Osteoblast (primary cell): ENCODE measurements at places on chromosomes 4 and X.

GRCh38 chr4:4327652-4328121 lies 37.6 kb downstream of the ZBTB49 start:
- peak; percentile 89 for DNase-seq

DNA sequence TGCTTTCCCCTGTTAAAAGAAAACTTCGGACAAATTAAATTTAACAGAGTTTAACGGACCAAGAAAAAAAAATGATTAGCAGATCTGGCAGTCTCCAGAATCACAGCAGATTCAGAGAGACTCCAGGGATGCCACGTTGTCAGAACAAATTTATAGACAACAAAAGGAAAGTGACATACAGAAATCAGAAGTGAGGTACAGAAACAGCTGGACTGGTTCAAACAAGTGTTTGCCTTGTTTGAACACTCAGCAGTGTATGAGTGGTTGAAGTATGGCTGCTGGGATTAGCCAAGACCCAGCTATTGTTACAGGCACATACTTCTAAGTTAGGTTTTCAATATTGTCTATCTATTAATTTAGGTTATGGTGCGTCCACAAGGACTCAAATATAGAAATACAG lies 19.1 kb downstream of the PIR start:
- DNase-seq, result no peak

DNA sequence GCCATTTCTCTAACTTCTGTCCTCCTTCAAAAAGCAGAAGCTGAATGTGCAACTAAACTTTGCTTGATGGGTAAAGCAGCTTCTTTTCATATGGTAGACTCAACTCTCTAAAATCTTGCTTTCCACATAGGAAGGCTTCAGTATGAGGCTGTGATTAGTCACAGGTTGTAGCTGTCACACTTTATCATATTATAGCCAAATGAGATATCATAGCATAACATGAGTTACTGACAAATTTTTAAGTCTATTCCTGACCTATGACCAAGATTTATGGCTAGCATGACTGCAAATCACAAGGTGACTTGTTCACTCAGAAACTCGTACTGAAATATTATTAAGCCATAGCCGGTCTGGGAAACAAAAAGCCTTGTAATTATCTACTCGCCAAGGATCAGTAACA lies 998.6 kb downstream of the RPA4 start:
- no peak for DNase-seq

GRCh38 chr4:123843137-123843536 lies 446.5 kb downstream of the SPRY1 start:
- DNase-seq, result no peak

DNA sequence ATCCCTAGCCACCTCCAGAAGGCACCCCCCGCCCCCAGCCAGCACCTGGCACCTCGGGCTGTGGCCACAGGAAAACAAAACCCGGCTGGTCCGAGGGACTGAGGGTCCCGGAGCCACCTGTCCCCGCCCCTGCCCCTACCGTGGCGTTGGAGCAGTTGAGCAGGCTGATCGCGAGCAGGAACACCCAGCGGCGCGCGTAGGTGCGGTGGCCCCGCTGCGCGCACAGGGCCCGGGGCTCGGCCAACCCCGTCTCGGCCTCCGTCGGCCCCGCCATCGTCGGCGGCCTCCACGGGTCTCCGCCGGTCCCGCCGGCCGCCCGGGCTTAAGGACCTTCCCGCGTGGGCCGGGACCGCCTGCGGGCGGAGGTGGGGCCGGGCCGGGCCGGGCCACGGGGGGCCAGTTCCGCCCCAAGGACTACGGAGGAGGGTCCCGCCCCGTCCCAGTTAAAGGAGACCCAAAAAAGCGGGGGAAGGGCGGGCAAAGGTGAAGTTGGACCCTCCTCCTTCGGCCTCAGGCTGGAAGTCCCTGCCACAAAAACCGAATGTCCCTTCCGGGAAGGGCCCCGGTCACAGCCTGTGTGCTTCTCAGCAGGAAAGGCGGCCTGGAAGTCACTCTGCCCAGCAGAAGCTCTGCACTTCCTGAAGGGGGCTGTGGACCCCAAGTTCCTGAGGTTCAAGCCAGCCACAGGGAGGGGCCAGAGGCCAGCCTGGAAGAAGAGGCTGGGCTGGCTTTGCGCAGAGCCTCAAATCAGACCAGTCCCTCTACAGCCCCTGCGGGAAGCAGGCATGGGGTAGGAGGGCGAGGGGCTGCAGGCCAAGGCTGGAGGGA lies at the start of gene SLC49A3:
TSS of gene SLC49A3 (minus strand) at position 298 of the 828 bp plus-strand sequence. CDS start at position 274, 24 bp downstream.
- peak; percentile 93 for DNase-seq

DNA sequence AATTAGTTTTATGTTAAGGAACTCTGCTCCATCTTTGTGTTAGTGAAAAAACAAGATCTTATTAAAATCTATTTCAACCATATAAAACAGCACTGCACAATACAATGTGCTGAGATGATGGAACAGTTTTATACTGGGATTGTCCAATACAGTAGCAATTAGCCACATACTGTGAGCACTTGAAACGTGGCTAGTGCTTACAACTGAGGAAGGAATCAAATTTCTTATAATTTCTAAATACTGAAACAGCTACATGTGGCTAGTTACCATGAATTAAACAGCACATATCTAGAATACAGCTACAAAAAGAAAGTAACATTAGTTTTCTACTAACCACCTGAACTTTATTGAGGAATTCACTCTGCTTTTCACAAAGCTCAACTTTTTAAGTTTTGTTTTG lies 14.7 kb downstream of the NFXL1 start:
- DNase-seq, result peak; percentile 5

- no peak for DNase-seq
These were observed 102.0 kb upstream of the GATB start for GRCh38 chr4:151862766-151863165.

GRCh38 chr4:135354876-135355275 lies 1153.3 kb upstream of the PABPC4L start:
- no peak for DNase-seq

GRCh38 chrX:110450050-110450449 lies 91.4 kb downstream of the RTL9 start:
- peak; percentile 94 for DNase-seq

- no peak for DNase-seq
These were observed 36.9 kb downstream of the LAMTOR3 start for GRCh38 chr4:99857307-99857706.

GRCh38 chrX:41981481-41982013 lies 58.2 kb upstream of the CASK start:
- no peak for DNase-seq

DNA sequence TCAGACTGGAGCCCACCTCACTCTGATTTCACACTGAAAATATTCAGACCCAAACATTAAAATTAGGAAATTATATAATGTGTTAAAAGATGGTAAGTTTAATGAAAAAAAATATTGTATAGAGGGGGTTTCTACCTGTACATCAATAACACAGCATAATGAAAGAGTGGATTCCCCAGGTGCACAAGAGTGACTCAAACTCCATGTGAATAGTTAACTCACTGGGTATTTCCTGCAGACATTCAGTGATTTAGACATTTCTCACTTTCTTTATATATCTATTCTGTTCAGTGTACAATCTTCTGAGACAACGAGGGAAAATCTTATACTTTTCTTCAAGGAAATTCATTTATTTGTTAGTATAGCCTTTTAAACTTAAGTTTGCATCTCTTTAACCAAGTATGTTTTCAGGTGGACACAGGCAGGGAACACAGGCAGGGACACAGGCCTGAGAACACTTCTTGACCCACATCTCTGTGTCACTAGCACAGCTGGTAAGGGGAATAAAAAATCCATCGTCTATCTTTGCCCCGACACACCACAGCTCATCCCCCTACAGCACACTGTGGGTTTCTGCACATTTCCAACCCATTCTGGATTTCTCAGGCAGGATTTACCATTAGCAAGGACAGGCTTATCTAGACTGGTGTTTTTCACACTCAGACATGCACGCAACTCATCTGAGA lies 525.5 kb upstream of the BOD1L1 start:
- no peak for DNase-seq

DNA sequence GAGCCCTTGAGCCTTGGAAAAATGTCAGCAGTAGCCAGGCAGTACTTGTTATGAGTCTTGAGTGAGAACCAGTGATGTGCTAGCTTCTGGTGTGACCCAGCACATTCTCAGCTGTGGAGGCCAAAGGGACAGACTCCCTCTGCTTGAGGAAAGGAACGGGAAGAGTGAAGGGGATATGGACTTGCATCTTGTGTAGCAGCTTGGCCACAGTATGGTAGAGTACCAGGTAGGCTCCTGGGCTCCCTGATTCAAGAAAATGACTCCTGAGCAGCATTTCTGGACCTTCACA lies 1601.9 kb upstream of the ADGRL3 start:
- DNase-seq, result no peak

- peak; percentile 98 for DNase-seq
These were observed 74.3 kb downstream of the WFS1 start for GRCh38 chr4:6343939-6344408.

DNA sequence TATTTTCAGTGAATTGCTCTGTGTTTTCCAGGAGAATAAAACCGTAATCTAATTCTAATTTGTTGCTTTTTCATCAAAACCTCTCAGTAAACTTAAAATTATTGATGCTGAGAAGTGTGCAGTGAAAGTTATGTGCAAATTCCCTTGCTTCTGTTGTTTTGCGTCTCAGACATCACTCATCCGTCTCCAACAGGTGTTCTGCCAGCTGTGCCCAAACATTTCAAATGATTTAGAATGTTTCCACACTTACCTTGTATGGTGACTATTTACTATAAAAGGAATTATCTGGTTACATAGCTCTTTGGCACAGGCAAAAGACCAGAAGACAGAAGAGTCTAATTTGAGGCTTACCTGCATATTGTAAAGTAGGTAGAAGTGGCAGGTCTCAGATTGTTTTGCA lies 184.0 kb downstream of the BMPR1B start:
- no peak for DNase-seq

GRCh38 chr4:183588169-183588675 lies 70.8 kb downstream of the RWDD4 start:
- DNase-seq, result no peak

DNA sequence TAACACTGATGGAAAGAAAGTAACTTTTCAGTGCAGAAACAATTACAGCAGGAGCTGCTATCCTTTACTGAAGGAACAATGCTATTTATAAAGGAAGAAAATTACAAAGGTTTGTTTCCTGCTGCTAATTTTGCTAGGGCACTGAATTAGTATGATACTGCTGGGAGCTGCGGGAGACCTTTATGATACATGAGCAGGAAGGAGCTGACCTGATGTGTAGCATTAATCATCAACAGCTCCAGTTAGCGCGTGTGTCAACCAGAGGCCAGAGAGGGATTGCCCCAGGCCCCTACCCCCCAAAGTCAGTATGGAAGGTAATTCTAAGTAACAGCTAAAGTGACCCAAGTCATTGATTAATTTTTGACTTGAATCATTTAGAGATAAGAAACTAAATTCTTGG lies 728.9 kb downstream of the PCDH18 start:
- no peak for DNase-seq

- DNase-seq, result peak; percentile 87
These were observed 3.9 kb downstream of the BST1 start for GRCh38 chr4:15706646-15707362.

- no peak for DNase-seq
These were observed 185.3 kb downstream of the CRLF2 start for GRCh38 chrX:1027133-1027532.

- no peak for DNase-seq
These were observed 35.8 kb downstream of the GRIA3 start for GRCh38 chrX:123219916-123220315.

GRCh38 chr4:183205193-183205592 lies 106.1 kb downstream of the WWC2 start:
- no peak for DNase-seq

- no peak for DNase-seq
These were observed 91.7 kb downstream of the GC start for GRCh38 chr4:71692198-71692597.

DNA sequence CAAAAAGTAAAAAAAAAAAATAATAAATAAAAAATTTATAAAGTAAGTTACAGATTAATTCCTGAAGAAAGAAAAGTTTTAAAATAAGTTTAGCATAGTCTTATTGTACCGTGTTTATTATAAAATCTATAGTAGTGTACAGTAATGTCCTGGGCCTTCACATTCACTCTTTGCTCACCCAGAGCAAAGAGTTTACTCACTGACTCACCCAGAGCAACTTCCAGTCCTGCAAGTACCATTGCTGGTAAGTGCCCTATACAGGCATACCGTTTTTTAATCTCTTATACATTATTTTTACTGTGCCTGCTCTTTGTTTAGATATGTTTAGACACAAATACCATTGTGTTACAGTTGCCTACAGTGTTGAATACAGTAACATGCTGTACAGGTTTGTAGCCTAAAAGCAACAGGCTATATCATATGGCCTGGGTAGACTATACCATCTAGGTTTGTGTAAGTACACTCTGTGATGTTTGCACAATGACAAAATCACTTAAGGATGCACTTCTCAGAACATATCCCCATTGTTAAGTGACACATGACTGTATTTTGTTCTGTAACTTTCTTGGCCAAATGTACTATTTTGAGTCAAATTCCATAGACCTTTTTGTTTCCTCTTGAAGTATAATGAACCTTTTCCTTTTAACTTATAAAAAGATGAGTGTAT lies 199.0 kb upstream of the NUDT6 start:
- peak; percentile 32 for DNase-seq

DNA sequence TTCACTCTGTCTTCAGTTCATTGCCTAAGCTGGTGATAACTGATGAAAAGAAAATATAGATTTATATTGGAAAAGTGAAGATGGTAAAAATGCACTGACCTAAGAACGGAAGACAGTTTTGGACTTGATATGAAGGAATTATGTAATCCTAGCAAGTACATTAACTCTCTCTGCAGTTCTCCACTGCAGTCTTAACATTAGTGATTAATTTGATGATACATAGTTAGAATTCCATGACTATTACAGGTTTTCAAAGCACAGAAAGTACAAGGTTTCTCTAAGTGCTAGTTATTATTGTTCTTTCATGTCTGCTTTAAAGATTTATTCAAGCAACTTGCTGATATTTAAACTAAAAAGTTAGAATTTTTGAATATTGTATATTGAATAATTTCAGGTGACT lies 1591.7 kb upstream of the ADGRL3 start:
- no peak for DNase-seq
